ENCODE measurements at places on chromosomes 12 and 14.
A peak's percentile ranks its signal among the peaks of the same experiment; 100 is the strongest.

- DNase-seq = no peak
These were observed 378.4 kb downstream of the BTG1 start for GRCh38 chr12:91767237-91767636.

DNA sequence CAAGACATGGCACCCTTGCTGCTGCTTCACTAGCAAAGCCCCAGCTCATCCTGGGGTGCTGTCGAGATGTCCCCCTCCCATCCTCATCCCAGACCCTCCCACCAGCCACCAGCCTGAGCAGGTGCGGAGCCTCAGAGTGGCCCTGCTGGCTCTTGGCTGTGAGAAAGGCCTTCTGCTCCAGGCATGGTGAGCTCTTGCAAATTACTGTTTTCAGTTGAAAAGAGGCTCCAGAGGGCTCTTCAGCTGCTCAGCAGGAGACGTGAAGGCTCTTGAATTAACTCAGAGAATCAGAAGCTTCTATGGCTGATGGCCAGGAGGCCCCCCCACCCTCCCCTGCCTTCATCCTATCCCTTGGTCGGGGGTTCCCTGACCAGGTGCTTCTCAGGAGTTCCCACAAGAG is 44.1 kb downstream of the WSCD2 start:
- DNase-seq = no peak

- no peak for DNase-seq
These were observed 60.3 kb upstream of the DLK1 start for GRCh38 chr14:100666403-100666802.

DNA sequence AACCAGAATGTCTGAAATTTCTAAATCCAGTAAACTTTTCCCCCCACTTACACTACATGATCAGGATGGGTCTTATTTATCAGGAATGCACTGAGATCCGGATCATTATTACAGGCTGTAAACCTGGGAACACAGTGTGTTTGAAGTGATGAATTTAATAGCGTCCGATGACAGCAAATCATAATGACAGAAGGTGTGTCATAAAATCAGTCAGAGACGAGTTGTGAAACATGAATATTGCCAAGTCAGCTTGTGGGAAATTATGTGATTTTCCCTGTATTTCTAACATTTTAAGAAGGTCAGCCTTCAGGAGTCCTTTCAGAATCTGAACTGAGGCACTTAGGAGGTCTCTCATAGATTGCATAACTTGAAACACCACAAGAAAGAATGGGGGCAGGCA is 36.7 kb downstream of the RERG start:
- no peak for DNase-seq

DNA sequence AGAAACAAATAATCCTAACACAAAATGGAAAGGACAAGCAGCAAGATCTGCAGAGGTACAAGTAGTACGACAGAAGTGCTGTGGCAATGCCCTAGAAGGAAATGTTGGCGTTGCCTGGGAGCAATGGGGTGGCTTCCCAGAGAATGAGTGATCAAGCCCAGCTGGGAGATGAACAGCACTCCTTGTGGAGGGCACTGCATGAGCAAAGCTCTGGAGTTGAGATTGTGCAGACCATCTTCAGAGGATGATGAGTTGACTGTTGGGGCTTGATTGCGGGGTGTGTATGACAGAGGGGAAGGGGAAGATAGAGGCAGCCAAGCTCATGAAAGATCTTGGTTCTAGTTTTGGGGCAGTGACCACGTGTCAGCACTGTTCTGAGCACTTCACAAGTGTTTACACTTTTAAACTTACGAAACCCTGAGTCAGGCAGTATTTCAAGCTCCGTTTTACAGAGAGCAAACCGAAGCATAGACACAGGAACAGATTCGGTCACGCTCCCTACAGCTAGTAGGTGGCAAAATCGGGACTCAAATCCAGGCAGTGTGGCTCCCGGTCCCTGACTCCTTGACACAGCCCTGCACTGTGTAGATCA is 127.2 kb upstream of the LHX5 start:
- DNase-seq = no peak

DNA sequence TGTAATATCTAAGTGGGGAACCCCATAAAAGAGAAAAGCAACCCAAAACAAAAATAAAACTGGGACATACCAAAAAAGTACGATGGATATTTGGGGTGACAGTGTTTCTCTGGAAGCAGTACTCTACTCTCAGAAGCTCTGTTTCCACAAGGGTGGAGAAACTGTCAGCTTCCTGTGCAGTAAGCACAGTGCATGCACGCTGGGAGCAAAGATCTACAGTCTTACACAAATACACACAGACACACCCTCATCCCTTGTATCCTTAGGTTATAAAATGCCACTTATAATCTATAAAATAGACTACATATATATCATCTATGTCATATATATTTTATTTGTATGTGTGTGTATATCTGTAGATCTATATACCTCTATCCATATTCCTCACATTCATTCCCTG is 225.8 kb upstream of the SOX5 start:
- DNase-seq = no peak

DNA sequence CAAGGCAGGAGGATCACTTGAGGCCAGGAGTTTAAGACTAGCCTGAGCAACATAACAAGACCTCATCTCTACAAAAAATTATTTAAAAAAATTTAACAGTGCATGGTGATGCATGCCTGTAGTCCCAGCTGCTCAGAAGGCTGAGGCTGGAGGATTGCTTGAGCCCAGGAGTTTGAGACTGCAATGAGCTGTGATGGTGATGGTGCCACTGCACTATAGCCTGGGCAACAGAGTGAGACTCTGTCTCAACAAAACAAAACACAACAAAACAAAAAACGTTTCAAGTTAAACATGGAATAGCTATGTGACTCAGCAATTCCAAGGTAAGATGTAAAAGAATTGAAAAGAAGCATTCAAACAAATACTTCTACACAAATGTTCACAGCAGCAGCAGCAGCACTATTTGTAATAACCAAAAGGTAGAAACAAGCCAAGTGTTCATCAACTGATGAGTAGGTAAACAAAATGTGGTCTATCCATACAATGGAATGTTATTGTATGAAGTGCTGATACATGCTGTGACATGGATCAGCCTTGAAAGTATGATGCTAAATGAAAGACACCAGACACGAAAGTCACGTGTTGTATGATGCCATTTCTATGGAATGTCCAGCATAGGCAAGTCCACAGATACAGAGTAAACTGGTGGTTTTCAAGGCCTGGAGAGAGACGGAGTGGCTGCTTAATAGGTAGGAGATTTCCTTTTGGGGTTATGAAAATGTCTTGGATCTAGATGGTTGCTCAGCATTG is 31.4 kb downstream of the CFAP251 start:
- DNase-seq = no peak

- no peak for DNase-seq
These were observed 263.4 kb upstream of the PLEKHG7 start for GRCh38 chr12:92439420-92439805.

GRCh38 chr12:47107926-47108325 is 28.2 kb upstream of the AMIGO2 start:
- DNase-seq = no peak

DNA sequence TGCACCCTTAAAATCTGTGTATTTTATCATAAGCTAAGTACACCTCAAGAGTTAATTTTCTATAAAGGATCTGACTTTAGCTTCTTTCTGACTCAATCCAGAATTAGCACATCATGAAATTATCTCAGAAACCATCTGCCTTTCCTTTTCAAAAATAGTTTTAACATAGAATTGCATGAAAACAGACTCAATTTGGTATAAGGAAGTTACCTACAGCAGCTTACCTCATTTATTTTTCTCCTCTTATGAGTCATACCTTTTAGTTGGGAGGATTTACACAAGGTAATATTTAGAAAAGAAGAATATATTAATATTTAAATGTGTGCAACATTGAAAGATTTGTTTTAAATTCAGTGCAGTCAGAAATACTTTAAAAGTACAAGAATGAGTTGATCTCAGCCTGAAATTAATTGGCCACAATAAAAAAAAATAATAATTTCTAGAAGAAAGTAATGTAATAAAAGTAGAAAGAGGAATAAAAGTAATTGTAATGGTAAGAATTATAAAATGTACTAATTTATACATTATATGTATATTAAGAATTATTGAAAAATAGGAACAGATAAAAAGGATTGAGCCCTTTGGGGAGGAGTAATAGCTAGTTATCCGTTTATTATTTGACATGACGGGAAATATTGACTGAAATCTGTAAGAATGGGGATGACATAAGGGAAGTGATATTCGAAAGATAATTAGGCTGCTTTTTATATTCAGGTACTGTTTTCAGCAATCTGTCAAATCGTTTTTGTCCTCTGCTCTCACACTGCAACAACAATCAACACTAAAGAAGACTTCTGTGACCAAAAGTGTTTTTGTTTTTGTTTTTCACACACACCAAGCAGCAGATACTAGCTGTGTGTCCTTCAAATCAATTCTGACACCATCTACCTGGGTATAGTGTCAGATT is 20.5 kb downstream of the ADAM21 start:
- DNase-seq = no peak

GRCh38 chr12:83386527-83387264 is 700.0 kb downstream of the TMTC2 start:
- no peak for DNase-seq

- no peak for DNase-seq
These were observed 142.5 kb downstream of the EFCAB11 start for GRCh38 chr14:89811954-89812575.

- no peak for DNase-seq
These were observed 19.7 kb upstream of the FOXJ2 start for GRCh38 chr12:8012651-8013309.

GRCh38 chr12:57726151-57726883 is 12.2 kb downstream of the AGAP2 start:
- no peak for DNase-seq

DNA sequence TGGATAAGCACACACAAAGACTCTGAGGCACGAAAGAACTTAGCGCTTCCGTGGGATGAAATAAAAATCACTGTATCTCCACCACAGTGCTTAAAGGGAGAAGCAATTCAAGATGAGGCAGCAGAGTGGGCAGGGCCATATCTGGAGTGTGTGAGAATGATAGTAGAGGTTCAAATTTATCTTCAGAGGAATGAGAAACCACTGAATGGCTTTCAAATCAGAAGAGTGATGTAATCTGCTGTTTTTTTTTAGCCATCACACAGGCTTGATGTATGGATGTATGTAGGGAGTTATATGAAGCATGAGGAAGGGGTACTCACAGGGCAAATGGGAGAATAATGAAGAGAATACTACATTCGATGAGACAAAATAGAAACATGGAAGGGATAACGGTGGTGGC is 24.1 kb downstream of the MDGA2 start:
- DNase-seq = no peak

- DNase-seq = no peak
These were observed 5.3 kb downstream of the CHGA start for GRCh38 chr14:92928258-92928629.

DNA sequence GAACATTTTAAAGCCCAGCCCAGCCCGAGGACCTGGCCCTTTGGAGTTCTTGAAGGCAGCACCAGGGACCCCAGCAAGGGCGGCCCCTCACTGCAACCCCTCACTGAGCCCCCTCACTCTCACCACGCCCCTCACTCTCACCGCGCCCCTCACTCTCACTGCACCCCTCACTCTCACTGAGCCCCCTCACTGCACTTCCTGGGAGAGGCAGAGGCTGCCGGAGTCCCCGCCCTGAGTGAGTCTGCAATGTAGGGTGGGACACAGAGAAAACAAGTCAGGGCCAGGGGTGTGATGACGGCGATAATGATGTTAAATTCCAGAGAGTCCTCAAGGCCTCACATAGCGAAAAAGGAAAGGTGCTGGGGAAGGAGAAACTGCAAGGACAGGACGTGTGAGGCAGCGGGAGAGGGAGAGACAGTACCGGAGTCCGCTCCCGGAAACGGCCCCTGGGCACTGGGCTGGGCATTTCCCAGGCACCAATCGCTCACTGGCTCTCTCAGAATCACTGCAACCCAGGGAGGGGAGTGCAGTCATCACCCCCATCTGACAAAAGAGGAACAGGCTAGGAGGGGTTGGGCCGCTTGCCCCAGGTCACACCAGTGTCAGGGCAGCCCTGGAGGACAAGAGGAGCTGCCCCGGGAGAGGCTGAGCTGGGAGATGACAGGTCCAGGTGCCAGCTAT is 24.9 kb downstream of the CCDC88C start:
- no peak for DNase-seq

- DNase-seq = no peak
These were observed 527.3 kb upstream of the CCDC196 start for GRCh38 chr14:65958664-65959562.

DNA sequence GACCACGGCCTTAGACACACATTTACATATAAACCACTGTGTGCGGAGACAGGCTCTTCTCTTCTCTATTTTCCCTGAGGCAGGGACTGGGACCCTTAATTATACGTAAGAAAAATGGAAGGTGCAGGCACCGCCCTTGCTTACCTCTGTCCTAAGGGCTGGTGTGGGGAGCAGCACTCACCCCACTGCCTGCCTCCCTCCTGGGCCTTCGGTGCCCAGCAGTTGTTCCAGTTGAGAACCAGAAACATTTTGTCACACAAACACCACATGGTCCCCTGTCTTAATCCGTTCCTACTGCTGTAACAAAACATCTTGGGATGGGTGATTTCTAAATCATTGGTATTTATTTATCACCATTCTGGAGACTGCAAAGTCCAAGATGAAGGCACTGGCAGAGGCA is 192.7 kb upstream of the DIO3 start:
- no peak for DNase-seq

GRCh38 chr12:41681898-41682297 is 462.8 kb downstream of the GXYLT1 start:
- DNase-seq = no peak

GRCh38 chr14:51398898-51399297 is 158.9 kb downstream of the TMX1 start:
- DNase-seq = no peak

DNA sequence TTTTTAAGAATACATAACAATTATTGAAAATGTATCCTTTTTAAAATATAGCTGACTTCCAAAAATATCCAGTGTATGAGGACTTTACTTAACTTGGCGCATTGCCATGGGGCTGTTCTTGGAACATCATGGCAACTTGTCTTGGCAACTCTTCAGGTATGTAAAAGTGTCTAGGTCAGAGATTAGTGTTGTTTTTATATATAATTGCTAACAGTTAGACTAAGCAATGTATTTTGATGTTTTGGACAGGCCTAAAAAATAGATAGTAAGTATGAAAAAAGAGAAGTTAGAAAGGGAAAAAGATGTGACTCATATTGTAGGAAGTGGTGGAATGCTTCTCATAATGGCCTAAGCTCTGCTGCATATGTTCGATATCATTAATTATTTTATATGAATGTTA is 70.9 kb downstream of the MON2 start:
- no peak for DNase-seq

DNA sequence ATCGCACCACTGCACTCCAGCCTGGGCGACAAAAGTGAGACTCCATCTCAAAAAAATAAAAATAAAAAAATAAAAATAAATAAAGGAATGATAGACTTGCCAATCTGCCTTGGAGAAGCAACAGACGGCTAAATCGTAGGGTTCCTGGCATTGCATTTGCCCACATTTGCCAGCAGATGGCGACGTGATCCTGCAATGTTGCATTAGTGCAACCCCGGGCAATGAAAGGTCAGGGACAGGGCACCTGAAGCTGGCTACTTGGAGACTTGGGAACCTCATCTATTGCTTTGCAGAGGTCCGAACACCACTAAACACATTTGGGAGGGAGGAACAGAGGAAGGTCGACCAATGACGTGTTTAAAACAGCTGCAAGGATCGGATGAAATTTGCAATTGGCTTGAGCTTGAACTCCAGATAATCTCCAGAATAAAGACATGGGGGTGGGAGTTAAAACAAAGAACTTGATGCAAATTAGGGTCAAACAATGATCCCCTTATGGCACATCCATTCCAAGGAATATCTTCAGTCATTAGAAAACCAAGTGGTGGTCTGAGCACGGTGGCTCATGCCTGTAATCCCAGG is 34.6 kb downstream of the SPRING1 start:
- peak; percentile 29 for DNase-seq

GRCh38 chr12:124694846-124695497 is 127.6 kb upstream of the NCOR2 start:
- DNase-seq = no peak

GRCh38 chr14:33986804-33987203 is 35.9 kb upstream of the EGLN3 start:
- no peak for DNase-seq

Measured in GDM1 (cell line).